Stimulated activated CD4-positive, alpha-beta T cell treated with anti-CD3 and anti-CD28 coated beads, Interleukin-4, amount 100 ng/mL, for 4 hours (primary cell): ENCODE measurements at places on chromosomes 4 and X.

DNA sequence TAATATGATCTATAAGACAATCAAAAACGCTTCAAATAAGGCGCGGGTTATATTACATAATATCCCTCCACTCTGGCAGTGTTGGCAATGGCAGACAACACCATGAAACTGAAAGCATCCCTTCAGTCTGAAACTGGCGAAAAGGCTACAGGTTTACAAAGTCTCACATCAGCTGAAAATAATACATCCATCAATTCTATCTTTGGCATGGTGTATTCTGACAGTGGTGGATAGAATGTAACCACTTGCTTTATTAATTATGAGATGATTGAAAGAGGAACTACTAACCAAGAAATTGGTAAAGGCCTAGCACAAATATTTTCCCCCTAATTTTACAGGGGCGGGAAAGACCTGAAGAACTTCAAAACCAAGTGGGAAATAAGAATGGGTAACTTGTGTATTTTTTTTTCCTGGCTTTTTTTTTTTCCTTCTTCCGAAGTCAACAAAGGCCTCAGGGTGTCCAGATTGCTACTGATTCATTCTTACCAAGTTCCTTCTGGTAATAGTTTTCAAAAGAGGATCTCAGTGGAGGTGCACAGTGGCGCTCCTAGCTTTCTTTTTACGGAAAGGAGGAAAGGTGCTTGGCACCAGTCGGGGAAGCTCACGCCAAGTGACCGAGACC is 728 bp downstream of the UBA6 start:
- no peak for DNase-seq

- no peak for DNase-seq
Observed at GRCh38 chr4:53905941-53906377, 158.4 kb downstream of the CHIC2 start.

- DNase-seq: no peak
Observed at GRCh38 chr4:169640261-169640870, 20.0 kb downstream of the CLCN3 start.

DNA sequence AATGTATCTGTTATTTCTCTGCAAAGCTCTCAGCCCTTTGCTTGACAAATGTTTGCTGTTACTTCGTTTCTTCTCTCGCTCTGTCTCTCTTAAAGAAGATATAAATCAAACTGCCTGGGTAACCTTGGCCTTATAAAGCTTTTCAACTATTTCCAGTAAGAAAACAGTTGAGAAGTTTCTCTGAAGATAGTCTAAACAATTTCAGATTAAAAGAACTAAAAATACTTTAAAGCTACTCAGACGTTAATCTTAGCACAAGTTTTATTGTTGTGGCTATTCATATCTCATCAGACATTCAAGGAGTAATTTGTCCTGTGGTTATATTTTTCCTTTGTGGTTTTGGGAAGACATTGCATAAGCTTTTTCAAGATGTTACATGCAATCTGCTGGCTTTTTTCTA is 22.6 kb downstream of the HOPX start:
- no peak for DNase-seq

DNA sequence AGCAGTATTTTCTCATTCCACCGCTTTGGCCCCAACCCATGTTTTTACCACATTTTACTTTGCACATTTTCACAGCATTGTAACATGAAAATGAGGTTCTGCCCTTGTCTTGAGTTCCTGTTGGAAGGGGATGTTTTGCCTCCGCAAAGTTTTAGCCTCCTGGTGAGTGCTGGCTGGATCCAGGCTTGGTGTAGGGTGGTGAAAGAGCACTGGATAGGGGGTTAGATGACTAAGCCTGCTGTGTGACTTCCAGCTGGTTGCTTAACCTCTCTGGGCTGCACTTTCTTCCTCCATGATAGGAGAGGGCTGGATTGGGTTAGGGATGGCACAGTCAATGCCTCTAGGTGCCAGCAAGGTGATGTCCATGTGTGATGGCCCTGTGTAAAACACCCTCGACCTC is 28.9 kb downstream of the CYTL1 start:
- DNase-seq: no peak

- no peak for DNase-seq
Observed at GRCh38 chr4:75429208-75429607, 85.0 kb downstream of the RCHY1 start.

DNA sequence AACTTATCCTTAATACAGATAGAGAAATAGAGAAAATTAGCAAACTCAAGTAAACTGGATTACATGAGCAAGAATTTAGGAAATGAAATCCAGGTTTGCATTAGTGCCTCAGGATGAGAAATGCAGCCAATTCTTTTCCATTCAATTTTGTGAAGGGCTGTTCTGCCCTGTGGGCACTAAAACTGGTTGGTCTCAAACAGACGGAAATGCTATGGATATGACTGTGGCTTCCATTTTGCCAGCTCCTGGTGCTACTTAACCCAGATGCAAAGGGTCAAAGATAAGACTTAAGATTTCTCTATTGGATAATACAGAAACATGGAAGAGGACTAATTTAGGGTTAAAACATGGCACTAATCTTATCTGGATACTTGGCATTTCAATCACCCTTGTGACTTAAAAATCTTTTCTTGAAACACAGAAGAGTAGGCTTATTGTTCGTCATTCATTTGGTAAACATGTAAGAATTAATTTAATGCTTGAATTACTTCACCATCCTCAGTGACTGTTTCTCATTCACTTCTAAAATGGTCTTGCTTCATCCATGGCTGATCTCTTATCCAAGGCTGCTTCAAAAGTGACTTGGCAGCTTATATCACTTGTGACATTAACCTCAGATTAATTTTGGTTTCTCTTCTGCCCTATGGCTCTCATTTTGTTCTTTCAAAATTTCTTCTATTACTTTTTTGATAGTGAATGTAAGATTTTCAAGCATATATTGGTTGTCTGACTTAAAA is 1008.7 kb downstream of the GLUD2 start:
- no peak for DNase-seq

DNA sequence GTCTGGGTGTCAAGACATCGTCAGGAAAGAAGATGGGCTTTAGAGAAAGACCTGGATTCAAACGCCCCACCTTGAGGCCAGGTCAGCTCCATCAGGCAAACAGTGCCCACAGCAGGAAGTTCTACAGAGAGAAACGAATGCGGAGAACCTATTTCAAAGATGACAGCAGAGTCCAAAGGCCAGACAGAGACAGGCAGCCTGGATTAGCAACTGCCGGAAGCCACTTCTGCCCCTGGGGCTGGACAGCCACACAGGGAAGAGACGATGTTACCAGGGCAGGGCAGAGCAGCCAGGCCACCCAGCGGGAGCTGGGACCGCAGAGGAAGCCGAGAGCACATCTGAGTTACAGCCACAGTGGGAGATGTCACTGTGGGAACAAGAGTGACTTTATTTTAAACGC is 1.2 kb downstream of the C4orf50 start:
- no peak for DNase-seq

DNA sequence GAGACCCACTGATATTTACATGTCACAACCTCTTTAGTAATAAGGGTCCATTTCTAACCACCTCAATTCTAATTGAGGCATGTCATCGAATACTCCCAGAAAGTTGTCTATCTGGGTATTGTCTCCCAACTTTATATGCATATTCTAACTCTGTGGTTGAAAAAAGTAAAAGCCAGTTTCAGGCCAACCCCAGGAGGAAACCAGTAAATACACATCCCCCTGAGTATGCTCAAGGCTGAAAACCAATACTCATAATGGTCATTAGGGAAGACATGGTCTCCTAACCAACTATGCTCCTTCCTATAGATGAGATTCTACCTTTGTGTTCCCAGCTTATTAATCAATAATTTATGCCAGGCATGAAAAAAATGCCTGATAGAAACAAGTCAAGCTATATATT is 96.6 kb downstream of the SH3KBP1 start:
- no peak for DNase-seq

- DNase-seq: no peak
Observed at GRCh38 chrX:106037835-106038473, 573 bp downstream of the SERPINA7 start.

- no peak for DNase-seq
Observed at GRCh38 chrX:39984191-39984956, 113.4 kb downstream of the BCOR start.

DNA sequence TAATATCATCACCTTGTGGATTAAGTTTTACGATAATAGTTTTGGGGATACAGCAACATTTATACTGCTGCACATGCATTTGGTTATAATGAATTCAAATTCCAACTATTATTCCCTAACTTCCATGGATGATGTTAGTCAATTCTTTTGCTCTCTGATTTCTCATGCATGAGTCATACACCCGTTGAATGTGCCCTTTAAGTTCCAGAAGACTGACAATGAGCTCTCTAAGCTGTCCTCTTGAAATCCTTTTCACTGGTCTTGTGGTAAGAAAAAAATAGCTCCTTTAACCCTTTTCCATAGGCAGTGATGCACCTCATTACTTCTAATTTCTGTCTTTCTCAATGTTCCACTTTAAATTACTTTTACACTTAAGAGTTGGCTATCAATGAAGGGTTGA is 1095.2 kb upstream of the POU3F4 start:
- DNase-seq: no peak

DNA sequence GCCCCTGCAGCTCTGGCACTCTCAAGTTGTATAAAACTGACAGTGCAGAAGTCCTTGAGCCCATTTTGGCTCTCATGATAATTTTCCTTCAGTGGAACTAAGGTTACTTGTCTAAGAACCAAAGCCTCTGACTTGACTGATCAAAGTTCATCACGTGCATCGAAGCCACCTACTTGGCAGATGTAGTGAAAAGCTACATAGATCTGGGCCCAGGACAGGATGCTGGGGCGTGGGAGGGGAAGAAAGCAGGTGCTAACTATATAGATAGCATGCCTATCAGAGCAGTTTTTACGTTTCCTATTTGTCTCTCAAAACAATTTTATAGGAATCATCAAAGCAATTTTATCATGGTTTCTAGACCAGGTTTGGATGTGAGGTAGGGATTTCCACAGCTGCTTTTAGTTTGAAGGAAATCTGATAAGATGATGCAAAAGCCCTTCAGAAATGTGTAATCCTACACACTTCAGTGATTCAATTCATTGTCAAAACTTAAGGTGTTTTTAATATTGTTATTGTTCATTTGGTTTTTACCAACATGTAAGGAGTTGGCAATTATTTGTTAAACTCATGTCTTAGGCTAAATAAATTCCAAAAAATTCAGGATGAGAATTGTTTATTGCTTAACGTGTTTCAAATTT is 1.2 kb upstream of the CD40LG start:
- DNase-seq: peak; percentile 76

- no peak for DNase-seq
Observed at GRCh38 chr4:3234171-3235029, 14.6 kb upstream of the MSANTD1 start.

DNA sequence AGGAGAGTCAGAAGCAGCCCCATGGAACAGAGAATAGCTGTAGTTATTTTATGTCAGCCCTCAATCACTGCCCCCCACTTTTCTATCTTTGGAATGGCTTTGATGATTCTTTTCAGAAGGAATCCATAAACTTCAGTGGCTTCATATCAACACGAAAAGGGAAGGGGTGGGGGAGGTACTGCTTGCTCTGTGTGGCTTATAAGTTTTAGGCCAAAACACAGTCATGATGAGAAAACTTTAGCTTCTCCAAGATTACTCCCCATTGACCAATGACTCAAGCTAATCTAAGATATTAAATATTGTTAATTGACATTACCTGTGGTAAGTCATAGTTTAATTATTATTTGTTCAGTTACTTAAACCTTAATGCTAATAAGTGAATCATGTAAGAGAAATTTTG is 669.6 kb upstream of the FAM241A start:
- no peak for DNase-seq

- DNase-seq: no peak
Observed at GRCh38 chr4:165384598-165384997, 5.8 kb downstream of the CPE start.

DNA sequence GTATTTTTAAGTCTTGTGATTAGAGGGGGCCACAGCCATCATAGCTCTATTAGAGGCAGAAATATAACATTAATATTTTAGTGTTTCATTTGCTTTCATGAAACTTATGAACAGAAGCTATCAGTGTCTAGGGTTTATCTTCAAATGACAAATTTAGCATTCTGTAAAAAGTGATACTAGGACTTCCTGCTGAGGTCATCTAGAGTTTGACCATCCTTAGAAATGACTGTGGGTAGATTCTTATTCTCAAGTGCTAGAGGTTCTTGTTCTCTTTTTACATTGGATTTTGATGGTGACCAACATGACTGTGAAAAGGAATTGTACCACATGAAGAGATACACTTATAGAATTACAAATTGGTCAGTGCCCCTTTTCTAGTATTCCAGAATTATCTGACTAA is 568.6 kb downstream of the RPA4 start:
- no peak for DNase-seq

DNA sequence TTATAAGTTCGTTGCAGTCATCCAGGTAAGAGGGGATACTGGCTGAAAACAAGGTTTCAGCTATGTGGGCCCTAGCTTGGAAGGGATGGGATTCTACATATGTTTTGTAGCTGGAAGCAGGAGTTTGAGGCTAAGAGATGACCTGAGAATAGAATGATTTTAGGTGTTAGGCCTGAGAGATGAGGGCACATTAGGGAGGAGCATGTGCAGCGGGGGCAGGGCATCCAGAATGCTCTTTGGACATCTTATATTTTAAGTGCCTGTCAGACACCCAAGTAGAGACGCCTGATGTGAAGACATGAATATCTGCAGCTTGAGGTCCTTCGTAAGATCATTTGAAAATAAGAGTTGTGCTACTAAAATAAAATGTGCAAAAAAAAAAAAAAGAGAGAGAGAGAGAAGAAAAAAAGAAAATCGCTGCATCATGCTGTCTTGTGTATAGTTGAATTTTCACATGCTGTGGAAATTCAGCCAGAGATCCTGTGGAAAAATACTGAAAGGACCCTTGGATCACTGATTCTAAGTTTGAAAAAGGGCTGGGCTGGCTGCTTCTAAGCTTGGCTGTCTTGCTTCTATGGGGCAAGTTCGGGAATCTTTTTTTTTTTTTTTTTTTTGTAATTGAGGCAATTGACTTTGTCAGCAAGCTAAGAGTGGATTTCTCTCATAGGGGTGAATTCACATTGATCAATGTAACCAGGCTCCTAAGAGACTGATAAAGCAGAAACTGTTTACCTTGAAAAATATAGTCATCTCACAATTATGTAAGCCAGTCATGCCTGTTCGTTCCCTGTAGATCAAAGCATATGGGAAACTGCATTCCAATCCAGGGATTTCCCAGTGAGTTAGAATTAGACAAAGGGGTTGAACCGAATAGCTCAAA is 341.0 kb upstream of the GATB start:
- no peak for DNase-seq

DNA sequence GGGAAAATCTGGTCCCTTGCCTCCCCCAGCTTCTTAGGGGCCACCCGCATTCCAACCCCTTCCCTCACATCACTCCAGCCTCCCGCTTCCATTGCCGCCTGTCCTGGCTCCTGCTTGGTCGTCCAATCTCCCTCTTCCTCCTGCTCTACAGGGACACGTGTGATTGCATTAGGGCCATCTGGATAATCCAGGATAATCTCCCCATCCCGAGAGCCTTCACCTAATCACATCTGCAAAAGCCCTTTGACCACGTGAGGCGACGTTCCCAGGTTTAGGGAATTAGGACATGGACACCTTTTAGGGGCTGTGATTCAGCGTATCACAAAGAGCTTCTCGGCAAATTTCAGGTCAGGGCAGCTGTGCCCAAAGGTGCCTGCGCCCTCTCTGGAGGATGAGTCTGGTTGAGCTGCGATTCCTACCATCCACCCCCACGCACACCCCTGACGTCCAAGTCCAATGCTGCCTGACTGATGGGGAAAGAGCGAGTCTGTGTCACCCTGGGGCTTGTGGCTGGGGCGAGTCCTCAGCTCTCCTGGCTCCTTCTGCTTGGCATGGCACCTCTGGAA is 104.6 kb downstream of the PSAPL1 start:
- no peak for DNase-seq
